ENCODE measurements at places on chromosomes 1 and 21.

DNA sequence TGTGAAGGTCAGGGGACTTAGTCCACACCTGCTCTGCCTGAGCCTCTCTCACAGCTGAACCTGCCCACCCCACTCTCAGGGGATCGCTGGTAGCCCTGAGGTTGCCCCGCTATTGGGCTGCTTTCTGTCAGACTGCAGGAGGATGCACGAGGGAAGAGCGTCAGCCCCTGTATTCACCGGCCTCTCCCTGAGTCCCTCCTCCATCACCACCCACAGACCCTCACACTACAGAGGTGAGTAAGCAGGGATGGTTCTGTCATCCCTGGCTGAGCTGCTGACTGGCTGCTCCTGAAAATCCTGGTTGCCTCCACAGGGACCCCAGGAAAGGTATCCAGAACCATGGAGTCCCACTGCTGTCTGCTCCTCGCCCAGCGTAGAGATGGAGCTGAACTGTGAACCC is 118.7 kb downstream of the SYT2 start:
- no peak for DNase-seq

GRCh38 chr1:165352442-165353293 is 3.8 kb downstream of the LMX1A start:
- DNase-seq = no peak

GRCh38 chr21:17602874-17603273 is 9.8 kb downstream of the BTG3 start:
- DNase-seq = no peak

- DNase-seq = no peak
Measured at GRCh38 chr1:198909973-198910372, 271.1 kb downstream of the PTPRC start.

GRCh38 chr1:154880671-154881070 is 10.6 kb upstream of the KCNN3 start:
- no peak for DNase-seq

DNA sequence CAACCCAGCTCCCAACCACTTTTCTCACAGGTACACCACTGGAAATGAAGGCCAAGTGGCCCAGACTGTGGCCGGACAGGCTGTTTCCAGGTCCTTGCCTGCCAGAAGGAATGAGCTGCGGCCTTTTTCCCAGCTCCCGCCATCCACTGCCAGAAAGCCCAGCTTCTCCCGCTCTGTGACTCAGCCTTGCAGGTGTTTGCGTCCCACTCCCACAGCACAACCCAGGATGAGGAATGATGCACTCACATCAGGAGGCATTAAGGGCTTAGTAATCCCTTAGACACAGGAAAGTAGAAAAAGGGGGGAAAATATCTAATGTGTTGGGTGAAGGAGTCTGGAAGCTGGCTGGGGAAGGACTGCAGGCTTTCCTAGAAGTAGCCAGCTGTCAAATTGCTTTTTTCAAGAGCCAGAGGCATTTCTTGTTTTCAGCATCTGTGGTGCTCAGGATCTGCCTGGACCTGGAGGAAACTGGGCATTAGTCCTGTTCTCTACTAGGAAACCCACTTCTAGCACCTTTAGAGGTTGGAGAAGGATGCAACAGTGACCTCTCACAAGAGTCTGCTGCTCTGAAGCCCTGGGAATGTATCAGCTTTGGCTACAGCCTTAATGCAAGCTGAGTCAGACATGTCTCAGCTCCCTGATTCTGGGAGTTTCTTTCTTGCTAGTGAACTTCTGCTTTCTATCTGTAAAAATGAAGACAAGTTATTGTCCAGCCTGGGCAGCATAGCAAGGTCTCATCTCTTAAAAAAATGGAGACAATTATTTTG is 13.2 kb upstream of the MAP1LC3C start:
- no peak for DNase-seq

DNA sequence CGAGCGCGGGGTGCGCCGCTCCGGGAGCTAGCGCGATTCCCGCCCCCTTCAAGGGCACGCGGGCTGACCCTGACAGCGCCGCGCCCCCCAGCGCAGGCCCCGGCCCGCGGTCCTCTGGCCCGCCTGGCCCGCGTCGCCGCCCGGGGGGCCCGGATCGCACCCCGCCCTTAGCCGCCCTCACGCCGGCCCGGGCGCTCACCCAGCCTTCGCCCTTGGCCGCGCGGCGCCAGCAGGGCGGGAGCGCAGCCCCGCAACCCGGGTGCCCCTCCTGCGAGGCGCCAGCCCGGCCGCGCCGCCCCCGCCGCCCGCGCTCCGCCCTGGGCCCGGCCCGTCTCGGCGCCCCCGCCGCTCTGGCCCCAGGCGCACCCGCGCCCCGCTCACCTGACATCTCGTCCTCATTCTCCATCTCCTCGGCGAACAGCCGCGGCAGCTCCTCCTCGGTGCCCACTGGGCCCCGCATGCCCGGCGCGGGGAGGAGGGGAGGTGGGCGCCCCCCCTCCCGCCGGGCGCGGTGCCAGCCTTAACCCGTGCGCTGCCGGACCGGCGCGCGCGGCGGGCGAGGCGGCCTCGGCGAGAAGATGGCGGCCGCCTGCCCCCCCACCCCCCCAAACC is 451 bp downstream of the CHD5 start:
- DNase-seq = no peak

- DNase-seq = no peak
Measured at GRCh38 chr1:2029561-2029960, 10.4 kb downstream of the GABRD start.

DNA sequence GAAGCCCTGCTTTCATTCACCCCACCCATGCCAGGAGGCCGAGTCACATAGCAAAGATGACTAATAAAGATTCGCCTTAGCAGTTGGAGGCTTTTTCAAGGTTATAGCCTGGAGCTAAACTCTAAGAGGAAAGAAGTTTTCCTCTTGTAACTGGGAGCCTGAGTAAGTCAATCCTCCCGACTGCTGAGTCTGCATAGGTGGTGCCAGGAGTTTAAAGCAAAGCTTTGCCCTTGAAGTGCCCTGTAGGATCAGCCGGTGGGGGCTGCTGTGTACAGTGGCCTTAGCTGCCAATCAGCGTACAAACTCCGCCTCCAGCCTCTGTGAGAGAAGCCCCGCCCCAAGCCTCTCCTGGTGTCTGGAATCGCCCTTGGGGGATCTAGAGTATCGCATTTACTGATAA is 147.5 kb upstream of the SPATA6 start:
- DNase-seq = no peak

GRCh38 chr1:44235808-44236207 is 22.5 kb downstream of the DMAP1 start:
- no peak for DNase-seq

- peak; percentile 95 for DNase-seq
Measured at GRCh38 chr1:109548321-109549267, at the start of gene GNAI3. GNAI3 (plus strand) TSS chr1:109548615; CDS start chr1:109548721, 106 bp downstream.

DNA sequence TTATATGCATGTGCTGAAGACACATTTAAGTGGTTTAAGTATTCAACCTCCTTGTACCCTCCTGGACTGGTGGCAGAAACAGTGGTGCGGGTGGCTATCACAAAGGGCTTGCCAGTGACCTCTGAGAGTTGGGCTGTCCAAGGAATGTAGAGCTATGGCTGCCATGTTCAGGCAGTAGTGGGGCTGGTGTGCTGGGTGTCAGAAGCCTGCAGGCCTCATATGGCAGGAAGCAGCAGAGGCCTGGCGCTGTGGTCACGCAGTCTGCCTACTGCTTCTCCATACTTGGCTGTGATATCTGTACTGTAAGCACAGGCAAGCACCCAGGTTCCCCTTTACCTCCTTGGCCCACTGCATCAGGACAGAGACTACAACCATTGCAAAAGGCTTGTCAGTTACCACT is 870.0 kb downstream of the LRRIQ3 start:
- DNase-seq = no peak

- no peak for DNase-seq
Measured at GRCh38 chr1:25110485-25110884, 121.8 kb downstream of the SYF2 start.

DNA sequence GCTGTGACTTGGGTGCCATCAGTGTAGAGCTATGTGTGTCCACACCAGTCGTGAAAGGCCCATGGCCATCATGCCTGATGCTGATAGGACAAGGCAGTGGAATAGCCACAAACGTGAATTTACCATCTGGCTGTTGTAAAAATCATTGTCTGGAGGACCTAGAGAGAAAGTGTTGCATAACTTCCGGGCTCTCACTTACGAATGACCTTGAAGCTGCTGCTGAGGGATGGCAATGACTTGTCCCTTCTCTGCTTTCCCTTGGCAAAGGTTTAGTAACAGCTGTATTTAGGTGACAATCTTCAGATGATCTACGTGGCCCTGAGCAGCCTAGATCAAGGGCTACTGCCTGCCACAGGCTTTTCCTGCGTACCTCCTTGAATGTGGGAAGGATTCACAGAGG is 5.8 kb downstream of the ATP1B1 start:
- no peak for DNase-seq

- DNase-seq = no peak
Measured at GRCh38 chr1:23543707-23544443, 12.8 kb upstream of the E2F2 start.

DNA sequence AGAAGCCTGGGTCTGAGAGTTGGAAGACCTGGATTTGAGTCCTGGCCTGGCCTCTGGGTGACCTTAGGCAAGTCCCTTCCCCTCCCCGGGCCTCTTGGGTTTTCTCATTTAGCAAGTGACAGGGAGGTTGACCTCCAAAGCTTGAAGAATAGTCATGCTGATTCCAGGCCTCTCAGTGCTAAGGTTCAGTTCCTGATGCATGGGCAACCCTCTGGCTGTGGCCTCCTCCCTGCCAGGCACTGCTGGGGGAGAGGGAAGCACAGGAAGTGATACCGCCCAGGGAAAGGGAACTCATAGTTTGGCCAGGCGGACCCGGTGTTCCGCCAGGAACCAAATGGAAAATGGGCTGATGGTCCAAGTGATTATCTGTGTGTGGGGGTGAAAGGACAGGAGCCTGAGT is 23.6 kb upstream of the WASF2 start:
- no peak for DNase-seq

GRCh38 chr1:164423136-164423535 is 135.8 kb upstream of the PBX1 start:
- no peak for DNase-seq

GRCh38 chr1:44970317-44970716 is 16.1 kb downstream of the EIF2B3 start:
- DNase-seq = no peak

DNA sequence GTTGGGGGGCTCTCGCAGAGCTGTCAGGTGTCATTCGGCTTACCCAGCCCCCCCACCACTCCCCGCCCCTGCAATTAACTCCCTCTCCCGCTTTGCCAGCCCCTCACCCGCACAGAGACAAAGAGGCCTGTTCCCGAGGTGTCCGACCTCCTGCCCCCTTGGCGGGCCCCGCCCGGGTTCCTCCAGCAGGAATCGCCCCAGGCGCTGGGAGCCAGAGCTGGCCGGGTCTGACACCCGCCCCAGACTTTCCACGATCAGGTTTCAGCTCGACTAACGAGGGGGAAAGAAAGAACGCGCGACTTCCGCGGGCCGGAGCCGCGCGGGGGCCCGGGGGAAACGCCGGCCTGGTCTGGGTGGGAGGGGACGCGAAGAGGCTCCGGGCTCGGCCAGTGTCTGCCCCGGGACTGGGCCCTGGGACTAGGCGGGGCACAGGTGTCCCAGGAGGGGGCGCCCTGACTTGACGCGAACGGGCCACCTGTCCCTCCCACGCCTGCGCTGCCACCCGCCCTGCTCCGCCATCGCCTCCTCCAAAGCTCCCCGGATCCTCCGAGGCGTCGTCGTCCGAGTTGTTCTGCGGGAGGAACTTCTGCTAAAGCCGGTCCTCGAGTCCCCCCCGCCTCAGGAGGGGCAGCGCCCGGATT is 36.4 kb upstream of the HHAT start:
- peak; percentile 47 for DNase-seq

DNA sequence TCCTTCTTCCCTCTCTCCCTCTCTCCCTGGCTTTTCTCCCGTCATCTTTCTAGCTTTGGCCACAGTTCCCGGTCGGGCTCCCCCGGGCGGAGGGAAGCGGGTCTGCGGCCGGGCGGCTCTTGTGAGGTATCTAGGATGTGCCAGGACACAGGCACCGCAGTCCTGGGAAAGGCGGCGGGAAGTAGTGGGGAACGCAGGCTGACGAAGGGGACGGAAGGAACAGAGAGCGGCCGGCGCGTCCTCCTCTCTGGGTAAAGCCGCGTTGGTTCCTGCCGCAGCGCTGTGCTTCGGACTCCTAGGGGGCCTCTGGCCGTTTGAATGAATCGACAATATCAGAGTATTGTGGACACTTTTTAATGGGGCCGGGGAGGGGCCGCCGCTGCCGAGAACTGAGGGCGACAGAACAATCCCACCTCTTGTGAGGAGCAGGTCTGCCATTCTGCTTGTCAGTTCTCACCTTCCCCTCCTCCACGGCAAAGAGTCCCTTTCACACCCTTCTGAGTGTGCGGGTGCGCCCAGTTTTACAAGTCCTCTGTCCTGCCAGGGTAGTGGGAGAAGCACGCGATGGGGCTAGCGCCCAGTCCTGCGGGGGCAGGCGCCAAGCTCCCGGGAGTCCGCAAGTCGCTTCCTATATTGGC is 1.2 kb upstream of the LHX9 start:
- no peak for DNase-seq

DNA sequence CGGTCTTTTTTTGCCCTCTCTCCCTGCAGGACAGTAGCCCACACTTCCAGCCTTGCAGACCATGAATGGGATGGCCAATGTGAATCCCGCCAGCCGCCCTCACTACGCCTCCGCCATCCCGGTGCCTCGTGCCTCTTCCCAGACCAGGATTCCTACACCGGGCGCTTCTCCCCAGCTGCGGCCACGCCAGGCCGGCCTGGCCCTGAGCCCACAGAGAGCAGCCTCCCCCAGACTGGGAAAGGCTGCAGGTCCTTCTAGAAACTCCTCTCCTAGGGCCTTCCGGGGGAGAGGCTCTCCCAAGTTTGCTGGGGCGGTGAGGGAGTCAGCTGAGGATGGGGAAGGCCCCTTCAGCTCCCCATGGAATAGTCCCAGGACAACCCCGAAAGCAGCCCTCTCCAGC is 83.9 kb downstream of the NAV1 start:
- DNase-seq = no peak
